ENCODE measurements at places on chromosomes 13 and 19.

GRCh38 chr13:96751089-96751488, 243.2 kb downstream of the OXGR1 start:
- DNase-seq, result no peak

GRCh38 chr13:79749984-79750551, 269.1 kb downstream of the NDFIP2 start:
- DNase-seq, result no peak

DNA sequence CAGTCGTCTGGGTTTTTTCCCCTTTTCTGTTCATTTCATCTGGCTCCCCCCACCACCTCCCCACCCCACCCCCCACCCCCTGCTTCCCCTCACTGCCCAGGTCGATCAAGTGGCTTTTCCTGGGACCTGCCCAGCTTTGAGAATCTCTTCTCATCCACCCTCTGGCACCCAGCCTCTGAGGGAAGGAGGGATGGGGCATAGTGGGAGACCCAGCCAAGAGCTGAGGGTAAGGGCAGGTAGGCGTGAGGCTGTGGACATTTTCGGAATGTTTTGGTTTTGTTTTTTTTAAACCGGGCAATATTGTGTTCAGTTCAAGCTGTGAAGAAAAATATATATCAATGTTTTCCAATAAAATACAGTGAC, 9.3 kb downstream of the CALM3 start:
- no peak for DNase-seq

- DNase-seq, result no peak
Observed at GRCh38 chr13:33272531-33273124, 12.9 kb downstream of the STARD13 start.

GRCh38 chr13:80030491-80030890, 310.4 kb downstream of the SPRY2 start:
- no peak for DNase-seq

DNA sequence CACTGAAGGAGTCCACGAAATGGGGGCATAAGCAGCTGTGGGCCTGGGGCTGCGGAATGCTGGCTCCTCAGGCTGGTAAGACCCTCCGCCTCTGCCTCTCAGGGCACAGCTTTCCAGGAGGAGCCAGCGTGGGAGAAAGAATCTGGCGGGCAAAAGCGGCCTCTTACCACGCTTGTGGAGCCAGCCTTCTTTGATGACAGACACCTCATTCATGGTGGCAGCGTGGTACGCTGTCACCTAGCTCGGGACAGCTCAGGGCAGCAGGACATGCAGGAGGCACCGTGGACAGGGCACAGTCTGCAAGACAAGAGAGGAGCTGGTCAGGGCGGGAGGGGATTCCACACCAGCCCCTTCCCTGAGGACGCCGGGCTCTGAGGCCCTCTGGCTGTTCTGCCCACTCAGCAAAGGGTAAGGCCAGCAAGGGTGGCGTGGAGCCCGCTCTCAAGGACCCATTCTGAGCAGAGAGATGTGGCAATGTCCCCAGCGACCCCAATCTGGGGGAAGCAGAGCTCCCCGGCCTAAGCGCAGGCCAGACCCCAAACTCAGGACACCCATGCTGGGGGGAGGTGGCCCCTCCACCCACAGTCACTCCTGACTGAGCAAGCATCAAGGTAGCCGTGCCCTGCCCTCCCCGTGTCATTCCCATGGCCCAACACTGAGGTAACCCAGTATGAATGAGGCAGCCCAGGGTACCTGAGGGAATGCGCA, 19.9 kb downstream of the AKT2 start:
- no peak for DNase-seq

DNA sequence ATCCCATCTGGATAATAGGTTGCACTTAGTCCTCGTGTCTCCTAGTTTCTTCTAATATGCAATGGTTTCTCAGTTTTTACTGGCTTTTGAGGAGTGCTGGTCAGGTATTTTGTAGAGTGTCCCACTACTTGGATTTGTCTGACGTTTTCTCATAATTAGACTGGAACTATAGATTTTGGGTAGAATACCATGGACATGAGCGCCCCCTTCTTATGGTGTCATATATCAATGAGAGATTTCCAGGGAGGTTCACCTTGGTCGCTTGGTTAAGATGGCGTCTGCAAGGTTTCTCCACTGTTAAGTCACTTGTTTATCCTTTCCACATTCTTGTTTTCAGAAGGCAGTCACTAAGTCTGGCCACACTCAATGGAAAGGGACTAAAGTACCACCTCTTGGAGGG, 6.7 kb downstream of the SOHLH2 start:
- DNase-seq, result no peak

GRCh38 chr13:73809561-73809960, 324.6 kb downstream of the KLF12 start:
- no peak for DNase-seq
